ENCODE measurements at places on chromosomes 12 and 14. TPM values are rescaled to one million over a fixed set of nuclear protein-coding genes. Genes with fewer than 3 reads are reported as not detected.

The ADAM20 gene
- total RNA-seq = 9.6 TPM

The ERP27 gene
- total RNA-seq = 0.12 TPM

The PARPBP gene
- total RNA-seq = 9.9 TPM

The GDF3 gene
- total RNA-seq = not detected

The LRRC10 gene
- total RNA-seq = not detected

The SSPN gene
- total RNA-seq = 41.6 TPM

The CLEC4D gene
- total RNA-seq = 0.31 TPM

The PLEKHG3 gene
- 20.1 TPM for total RNA-seq

The GPR84 gene
- not detected for total RNA-seq

The PPM1H gene
- total RNA-seq = 2.5 TPM

The KRT80 gene
- 0.50 TPM for total RNA-seq

The BEGAIN gene
- 7.6 TPM for total RNA-seq

The MYBPC1 gene
- total RNA-seq = 3.7 TPM

The SPX gene
- 2.1 TPM for total RNA-seq

The KMT2D gene
- 169 TPM for total RNA-seq

The TSPAN11 gene
- total RNA-seq = 2.4 TPM

The OR11H7 gene
- total RNA-seq = not detected

The PRB2 gene
- 0.62 TPM for total RNA-seq

The RIMBP2 gene
- 8.0 TPM for total RNA-seq

The RPGRIP1 gene
- 38.9 TPM for total RNA-seq

The BIN2 gene
- total RNA-seq = 13.4 TPM

The RNF212B gene
- 5.4 TPM for total RNA-seq

The THTPA gene
- 34.9 TPM for total RNA-seq

The CIPC gene
- total RNA-seq = 48.3 TPM

The VRTN gene
- total RNA-seq = 1.6 TPM

The SSTR1 gene
- total RNA-seq = 0.31 TPM

The SMCO2 gene
- total RNA-seq = not detected

The RD3L gene
- total RNA-seq = not detected

The KRT79 gene
- 0.24 TPM for total RNA-seq

The CIROP gene
- not detected for total RNA-seq

The RNU4-1 gene
- under 0.01 TPM for total RNA-seq

The ADCY6 gene
- total RNA-seq = 26.3 TPM

The TMPRSS12 gene
- total RNA-seq = 6.8 TPM

The SYNDIG1L gene
- total RNA-seq = 0.16 TPM

The PKP2 gene
- total RNA-seq = 18.9 TPM

The TMBIM6 gene
- total RNA-seq = 440 TPM

The PTPN21 gene
- total RNA-seq = 47.2 TPM

The MYF6 gene
- total RNA-seq = not detected

The NGB gene
- 1.1 TPM for total RNA-seq

The TMCC3 gene
- total RNA-seq = 5.1 TPM

The NFATC4 gene
- 53.5 TPM for total RNA-seq

The SERPINA3 gene
- 238 TPM for total RNA-seq

The IL26 gene
- total RNA-seq = not detected

The SERPINA9 gene
- not detected for total RNA-seq

The KRT73 gene
- total RNA-seq = 0.16 TPM

The TSPAN19 gene
- 2.4 TPM for total RNA-seq

The ABCD4 gene
- total RNA-seq = 86.7 TPM

The PIANP gene
- 3.3 TPM for total RNA-seq

The AICDA gene
- not detected for total RNA-seq

The SLC6A12 gene
- 12.5 TPM for total RNA-seq

The PCK2 gene
- 20.7 TPM for total RNA-seq
